ENCODE measurements at places on chromosomes 16 and 17.

DNA sequence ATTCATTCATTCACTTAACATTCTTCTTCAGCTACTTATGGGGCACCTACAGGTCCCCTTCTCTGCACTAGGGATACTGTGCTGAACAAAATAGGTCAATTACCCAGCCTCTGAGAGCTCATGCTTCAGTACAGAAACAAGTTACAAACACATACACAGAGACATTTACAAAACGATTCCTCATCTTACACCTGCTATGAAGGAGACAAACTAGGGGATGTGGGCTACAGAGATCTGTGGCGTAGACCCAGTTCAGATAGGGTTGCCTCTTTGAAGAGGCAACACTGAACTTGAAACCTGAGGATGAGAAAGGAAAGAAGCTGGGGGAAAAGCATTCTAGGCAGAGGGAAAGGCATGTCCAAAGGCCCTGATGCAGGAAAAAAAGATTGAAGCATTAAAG is 5.2 kb downstream of the IL21R start:
- no peak for DNase-seq

DNA sequence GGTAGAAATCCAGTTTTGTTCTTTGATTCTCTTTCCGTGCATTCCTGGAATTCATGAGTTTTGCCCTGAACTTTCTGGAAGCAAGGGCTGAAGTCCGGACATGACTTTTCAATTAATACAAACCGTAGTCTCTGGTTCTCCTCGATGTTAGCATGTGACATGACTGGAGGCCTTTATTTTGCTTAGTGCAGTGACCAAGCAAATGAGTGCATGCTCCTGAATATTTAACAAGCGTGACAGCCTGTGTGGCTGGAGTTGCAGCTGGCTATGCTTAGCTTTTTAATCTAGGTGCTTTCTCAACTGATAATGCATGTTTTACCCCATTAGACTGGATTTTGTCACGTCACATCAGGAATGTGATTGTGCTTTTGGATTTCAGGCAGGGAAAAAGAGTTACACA is 302.1 kb downstream of the MAP2K6 start:
- DNase-seq = no peak

DNA sequence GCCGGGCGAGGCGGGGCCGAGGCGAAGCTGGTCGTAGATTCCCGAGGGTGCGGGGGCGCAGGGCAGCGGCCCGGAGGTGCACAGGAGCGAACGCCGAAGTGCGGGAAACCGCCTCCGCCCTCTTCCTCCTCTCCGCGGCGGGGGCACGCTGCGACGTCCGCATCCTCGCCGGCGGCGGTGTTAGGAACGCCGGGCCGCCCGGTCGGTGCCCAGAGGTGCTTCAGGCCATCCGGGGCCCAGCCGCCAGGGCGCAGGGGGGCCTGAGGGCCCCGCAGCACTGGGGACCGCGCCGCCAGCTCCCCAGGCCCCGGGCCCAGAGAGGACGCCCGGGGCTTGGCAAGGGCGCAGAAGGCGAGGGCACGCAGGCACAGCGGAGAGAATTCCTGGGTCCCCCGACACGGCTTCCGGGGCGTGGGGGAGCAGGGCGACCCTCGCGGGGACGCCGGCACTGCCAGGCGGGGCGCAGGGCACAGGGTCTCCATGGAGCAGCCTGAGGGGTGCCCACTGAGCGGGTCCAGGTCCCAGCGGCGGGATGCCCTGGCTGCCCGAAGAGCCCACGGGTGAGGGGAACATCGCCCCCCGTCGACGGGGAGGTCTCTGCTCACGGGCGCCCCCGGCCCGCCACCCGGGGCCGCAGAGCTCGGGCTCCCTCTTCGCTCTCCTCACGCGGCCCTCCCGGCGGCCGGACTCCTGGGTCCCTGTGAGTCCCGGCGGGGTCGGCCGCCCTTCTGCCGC is 576 bp downstream of the EPOP start:
- peak; percentile 34 for DNase-seq

- DNase-seq = no peak
Measured at GRCh38 chr16:87046235-87046634, 271.0 kb downstream of the C16orf95 start.

DNA sequence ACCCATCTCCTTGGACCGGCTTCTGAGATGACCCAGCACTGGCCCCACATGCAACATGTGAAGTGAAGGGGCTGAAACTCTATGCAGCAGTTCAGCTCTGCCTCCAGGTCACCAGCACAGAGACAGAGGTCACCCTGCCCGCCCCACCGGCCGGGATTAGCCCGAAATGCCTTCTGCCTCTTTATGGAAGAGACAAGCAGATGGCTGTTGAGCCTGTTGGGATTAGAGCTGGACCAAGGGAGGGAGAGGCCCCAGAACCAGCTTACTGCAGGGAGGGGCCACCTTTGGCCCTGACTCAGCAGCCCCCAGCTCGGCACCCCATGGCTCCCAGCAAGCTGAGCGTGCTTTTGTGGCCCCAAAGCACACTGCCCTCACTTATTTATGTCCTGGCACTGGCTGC is 5.7 kb downstream of the AIPL1 start:
- DNase-seq = no peak

GRCh38 chr17:51857052-51857597 is 301.4 kb downstream of the CA10 start:
- no peak for DNase-seq

GRCh38 chr16:1188432-1189189 is 35.7 kb downstream of the CACNA1H start:
- DNase-seq = peak; percentile 89

GRCh38 chr16:19153876-19154275 is 14.2 kb upstream of the SYT17 start:
- DNase-seq = no peak

GRCh38 chr16:79265701-79266100 is 334.8 kb downstream of the MAF start:
- no peak for DNase-seq

DNA sequence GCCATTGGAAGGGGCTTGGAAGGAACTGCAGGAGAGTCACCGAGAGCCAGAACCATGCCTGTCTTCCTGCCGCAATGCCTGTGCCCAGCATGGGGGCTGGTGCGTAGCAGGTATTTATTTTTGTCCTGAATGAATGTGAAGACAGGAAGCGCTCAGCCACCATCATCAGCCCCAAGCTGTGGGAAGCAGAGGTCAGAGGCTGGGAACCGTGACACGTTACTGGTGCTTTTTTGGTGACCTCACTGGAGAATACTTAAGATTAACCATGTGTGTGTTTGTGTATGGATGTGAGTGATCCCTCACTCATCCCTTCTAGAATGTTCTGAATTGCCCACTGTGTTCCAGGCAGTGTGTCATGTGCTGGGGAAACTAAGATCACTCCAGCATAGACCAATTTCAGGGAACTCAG is 343.8 kb downstream of the SNX29 start:
- DNase-seq = no peak

- no peak for DNase-seq
Measured at GRCh38 chr16:72182976-72183375, 11.0 kb upstream of the PMFBP1 start.

- DNase-seq = no peak
Measured at GRCh38 chr16:75019007-75019406, 20.2 kb downstream of the ZNRF1 start.

DNA sequence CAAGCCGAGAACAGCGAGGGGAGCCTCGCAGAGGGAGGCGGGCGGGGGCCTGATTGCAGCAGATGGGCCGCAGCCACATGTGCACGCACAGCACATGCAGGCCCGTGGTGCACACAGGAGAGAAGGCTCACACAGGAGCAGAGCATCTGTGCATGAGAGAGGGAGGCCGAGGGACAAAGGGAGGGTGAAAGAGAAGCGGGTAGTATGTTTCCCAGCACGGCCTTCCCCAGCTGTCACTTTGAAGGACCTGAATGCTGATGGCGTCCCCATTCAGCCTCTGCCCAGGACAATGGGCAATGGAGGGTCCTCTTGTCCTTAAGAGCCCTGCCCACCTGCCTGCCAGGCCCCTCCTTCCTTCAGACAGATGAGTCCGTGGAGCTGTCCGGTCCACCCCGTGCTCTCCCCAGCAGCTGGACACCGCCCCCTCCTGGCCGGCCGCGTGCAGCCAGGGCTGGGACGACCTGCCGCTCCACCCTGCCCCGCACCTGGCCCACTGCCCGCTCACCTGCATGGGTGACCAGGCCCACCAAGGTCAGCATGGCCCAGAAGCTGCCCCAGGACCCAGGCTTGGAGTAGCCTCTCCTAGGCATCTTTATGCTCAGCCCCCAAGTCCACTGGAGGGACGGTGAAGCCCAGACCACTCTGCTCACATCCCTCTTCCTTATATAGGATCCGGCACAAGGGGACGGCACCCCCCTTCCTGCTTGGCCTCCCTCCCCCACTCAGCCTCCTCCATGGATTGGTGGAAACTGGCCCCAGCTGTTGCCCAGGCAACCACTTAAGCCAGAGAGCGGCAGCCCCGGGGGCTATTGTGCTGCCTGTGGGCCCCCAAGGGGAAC is at the start of gene BTBD17:
Gene BTBD17 (minus strand): TSS at position 639 of the 839 bp plus-strand sequence. CDS start 49 bp downstream, at position 590.
- DNase-seq = peak; percentile 81

DNA sequence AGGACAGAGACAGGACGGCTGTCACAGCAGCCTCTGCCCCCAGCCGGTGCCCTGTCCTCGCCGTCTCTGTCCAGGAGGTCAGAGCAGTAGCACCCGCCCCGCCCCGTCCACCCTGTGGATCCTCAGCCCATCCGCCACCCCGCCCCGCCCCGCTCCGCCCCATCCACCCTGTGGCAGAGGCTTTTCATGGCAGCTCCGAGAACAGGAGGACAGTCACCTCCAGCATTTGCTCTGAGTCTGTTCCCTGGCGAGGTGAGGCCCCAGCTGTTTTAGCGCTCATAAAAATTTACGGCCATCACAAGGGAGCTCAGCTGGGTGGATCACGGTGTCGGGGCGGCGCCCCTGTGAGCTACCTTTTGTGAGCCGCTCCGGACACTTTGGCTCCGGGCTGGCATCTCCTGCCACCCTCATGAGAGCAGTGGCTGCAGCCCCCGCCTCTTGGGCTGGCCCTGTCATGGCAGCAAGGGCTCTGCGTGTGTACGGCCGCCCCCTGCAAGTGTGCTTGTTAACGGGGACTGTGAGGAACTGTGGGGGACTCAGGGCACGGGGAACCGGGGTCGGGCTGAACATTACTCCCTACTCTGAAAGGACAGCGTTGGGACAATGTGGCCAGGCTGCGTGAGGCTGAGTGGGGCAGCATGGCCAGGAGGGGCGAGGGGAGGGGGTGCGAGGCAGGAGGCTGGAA is 32.3 kb upstream of the GNG13 start:
- no peak for DNase-seq

DNA sequence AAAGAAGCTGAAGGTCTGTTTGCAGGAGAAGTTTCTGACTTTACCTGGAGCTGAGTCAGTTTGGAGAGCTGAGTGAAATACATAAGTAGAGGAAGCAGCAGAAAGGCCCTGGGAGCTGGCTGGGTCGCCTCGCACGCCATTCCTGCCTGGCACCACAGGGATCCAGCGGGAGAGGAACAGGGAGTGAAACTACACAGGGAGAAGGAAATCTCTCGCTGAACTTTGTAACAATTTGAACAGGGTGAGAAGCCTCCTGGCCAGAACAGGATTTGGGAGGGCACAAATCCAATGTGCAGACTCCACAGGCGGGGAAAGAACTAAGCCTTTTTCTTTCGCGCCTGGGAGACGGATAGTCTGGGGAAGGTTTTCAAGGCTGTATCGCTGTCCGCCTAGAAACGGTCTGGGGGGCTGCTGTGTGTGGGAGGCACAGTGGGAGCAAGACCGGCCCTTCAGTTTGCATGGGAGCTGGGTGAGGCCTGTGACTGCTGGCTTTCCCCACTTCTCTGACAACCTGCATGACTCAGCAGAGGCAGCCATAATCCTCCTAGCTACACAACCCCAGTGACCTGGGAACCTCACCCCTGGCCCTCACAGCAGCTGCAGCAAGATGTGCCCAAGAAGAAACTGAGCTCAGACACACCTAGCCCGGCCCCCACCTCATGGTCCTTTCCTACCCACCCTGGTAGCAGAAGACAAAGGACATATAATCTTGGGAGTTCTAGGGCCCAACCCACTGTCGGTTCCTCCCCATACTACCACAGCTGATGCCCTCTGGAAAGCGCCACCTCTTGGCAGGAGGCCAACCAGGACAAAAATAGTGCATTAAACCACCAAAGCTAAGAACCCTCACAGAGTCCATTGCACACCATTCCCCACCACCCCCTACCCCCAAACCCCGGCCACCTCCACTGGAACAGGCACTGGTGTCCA is 778.6 kb downstream of the KCNJ2 start:
- no peak for DNase-seq

- no peak for DNase-seq
Measured at GRCh38 chr16:23807028-23807427, 28.8 kb upstream of the PRKCB start.

GRCh38 chr17:31558748-31559583 is 167.5 kb downstream of the RAB11FIP4 start:
- peak; percentile 75 for DNase-seq

DNA sequence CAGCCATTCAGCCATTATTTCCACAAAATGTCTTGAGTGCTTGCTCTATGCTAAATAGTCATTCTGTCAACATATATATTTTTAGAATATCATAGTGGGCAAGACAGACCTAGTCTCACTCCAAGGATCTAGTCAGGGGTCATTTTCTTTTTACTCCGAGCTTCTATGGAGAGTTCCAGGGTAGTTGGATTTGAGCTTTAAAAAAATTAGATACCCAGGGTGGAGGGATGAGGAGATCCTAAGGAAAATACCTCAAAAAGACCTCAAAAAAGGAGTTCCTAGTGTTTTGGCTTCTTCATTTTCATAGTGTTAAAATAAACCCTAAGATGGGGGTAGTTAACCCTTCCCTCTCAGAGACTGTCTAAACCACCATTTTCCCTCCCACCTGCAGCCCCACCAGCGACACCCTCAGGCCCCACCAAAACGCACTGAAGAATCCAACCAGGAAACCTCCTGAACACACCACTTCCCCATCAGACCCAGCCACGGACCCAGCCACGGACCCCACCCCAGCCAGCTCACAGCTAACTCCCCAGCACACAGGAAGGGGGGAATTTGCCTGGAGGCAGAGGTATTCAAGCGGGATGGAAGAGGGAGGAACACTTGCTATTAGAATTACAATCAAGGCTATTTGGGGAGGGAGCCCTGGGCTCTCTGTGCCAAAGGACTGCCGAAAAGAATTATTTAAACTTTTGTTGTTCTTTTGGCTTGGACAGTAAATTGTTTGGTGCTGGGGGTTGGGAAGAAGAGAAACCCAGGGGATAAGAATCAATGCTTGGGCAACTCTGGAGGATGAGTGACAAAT is 2.2 kb downstream of the ETV4 start:
- no peak for DNase-seq

DNA sequence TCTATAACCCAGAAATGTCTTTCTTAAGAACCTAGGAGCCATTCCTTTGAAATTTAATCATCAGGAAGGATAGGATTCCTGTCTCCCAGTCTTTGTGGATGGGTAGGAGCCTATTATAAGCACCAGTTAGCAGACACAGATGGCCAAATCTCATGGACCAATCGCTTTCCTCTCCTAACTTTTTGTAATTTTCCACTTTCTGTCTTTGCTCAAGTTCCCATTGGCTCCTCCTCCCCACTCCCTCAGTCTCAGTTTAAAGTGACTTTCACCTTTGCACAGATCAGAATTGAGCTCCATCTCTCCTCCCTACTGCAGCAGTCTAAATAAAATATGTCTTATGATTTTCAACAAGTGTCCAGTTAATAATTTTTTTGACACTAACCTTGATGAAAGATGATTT is 192.3 kb downstream of the HS3ST3A1 start:
- DNase-seq = no peak

GRCh38 chr17:1315891-1316403 is 36.5 kb downstream of the TRARG1 start:
- DNase-seq = no peak

- DNase-seq = no peak
Measured at GRCh38 chr17:58991718-58992331, 114.9 kb downstream of the TRIM37 start.
